ENCODE measurements at places on chromosomes 13 and 19.
A peak's percentile ranks its signal among the peaks of the same experiment; 100 is the strongest.

DNA sequence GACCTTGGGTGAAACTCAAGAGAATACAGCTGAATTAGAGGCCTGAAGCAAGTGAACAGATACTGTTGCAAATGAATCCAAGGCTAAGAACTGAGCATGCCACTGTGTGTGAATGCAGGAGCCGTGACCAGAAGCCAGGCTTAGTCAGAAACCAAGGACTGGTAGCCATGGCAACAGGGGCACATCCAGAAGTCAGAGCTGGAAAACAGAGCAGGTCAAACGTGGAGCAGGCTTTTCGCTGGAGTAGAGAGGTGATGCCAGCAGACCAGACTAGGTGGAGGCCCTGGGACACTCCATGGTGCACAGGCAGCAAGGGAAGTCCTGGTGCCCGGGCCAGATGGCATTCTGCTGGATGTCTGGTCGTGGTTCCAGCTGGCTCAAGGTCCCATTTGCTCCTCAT lies 564.1 kb downstream of the PCDH9 start:
- no peak for DNase-seq

- DNase-seq: peak; percentile 34
These were observed at the start of gene TUBB4A for GRCh38 chr19:6501740-6502648. TUBB4A (minus strand) TSS chr19:6502309; CDS start chr19:6502212, 97 bp downstream.

DNA sequence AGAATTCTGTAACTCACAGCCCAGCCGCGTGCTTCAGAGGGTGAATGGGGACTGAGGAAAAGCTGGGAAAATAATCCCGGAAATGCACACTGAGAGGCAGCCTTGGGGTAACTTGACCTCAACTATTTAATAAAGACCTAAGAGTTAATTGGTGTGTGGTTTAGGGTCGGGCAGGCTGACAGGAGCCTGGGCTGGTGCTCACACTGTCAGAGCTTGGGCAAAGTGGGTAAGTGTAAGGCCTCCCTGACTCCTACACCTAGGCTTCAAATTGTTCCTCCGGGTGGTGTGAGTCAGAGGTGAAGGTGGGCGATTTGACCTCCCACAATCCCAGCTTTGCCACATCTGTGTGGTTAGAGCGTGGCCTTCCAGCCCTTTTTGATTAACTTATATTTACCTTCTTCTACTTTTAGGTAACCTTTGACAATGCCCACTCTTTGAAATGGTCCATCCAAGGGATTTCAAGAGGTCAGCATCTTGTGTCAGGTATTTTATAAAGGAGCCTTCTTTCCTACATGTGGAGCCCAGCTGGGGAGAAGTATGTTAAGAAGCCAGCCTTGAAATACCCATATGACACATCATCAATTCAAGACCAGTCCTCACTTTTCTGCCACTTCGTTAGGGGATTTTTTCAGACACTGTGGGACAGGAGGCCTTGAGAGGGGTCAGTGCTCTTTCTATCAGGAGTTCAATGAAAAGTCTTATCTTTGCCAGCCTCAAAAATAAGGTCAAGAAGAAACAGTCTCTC lies 114.2 kb downstream of the NUFIP1 start:
- no peak for DNase-seq

- DNase-seq: no peak
These were observed 1.6 kb upstream of the CYP4F12 start for GRCh38 chr19:15671237-15671821.

DNA sequence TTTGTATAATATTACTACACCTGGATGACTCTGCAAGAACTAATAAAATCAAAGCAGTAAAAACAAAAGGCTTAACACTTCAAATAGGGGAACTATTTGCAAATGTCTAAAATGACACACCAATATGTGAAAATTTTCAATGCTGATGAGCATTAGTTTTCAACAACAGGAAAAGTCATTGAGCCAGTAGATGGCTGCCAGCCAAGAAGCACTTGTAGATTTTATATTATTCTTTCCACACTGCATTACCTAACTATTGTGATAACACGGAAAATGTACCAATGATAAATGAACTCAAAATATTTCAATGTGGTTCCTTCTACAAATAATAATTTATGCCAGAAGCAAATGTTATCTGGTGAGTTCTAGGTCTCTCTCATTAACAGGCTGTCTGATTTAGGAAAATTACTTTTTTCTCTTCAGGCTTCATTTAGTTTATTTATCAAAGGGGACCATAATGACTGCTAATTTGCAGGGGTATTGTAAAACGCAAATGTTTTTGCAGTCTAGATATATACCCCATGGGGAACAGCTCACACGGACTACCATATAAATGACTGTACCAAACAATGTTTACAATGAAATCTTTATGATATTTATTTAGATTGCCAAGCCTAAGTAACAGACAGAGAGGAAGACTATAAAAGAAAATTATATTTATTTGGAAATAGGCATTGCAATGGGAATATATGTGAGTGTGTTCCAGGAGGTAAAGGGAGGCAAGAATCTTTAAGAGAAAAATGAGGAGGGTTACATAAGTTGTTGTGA lies 407.8 kb downstream of the LIG4 start:
- no peak for DNase-seq

- no peak for DNase-seq
These were observed 70.5 kb downstream of the ZNF568 start for GRCh38 chr19:36986601-36987000.

GRCh38 chr13:75825161-75825560 lies 189.0 kb downstream of the LMO7 start:
- DNase-seq: no peak
